Activated CD4-positive, alpha-beta T cell treated with anti-CD3 and anti-CD28 coated beads, Interleukin-2, amount 50 U/mL, for 24 hours (primary cell): ENCODE measurements at places on chromosomes 11 and 22.

- peak; percentile 58 for DNase-seq
These were observed 56.9 kb upstream of the PRSS23 start for GRCh38 chr11:86743223-86744118.

DNA sequence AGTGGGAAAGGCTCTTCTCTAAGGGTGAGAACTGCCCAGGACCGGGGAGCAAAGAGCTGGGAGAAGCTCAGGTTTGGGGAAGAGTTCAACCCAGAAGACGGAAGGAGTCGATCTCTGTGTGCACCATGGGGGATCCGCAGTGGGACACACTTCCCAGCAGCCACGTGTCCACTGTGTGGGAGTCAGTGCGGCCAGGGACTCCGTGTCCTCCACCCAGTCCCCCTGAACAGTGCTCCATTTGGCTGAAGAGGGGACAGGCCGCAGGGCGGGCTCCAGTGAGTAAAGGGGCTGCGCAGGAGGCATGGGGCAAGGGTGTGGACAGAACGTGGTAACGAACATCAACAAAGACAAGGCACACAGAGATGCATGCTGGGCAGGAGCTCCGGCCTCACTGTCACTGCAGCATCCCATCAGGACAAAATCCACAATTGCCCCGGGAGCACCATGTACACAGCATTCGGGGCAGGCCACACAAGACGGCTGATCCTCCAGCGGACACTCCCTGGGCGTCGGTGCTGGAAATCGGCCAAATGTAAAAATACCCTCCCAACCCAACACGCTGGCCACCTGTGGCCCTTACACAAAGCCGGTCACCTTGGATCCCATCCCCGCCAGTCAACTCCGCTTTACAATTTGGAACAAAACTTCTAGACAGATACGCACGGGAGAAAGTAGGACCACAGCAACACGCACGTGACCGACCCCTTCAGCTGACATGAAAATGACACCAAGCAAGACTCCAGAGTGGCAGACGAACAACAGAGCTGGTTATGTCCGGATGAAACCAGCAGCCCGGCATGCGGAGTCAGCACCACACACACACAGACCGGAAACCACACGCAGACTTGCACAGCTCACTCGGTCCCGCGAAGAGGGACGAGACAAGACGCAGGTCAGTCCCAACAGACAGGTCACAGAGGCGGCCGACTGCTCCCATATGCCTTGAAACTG, 366.8 kb downstream of the SHANK2 start:
- no peak for DNase-seq

GRCh38 chr11:86978247-86978646, 23.1 kb upstream of the FZD4 start:
- DNase-seq, result no peak

DNA sequence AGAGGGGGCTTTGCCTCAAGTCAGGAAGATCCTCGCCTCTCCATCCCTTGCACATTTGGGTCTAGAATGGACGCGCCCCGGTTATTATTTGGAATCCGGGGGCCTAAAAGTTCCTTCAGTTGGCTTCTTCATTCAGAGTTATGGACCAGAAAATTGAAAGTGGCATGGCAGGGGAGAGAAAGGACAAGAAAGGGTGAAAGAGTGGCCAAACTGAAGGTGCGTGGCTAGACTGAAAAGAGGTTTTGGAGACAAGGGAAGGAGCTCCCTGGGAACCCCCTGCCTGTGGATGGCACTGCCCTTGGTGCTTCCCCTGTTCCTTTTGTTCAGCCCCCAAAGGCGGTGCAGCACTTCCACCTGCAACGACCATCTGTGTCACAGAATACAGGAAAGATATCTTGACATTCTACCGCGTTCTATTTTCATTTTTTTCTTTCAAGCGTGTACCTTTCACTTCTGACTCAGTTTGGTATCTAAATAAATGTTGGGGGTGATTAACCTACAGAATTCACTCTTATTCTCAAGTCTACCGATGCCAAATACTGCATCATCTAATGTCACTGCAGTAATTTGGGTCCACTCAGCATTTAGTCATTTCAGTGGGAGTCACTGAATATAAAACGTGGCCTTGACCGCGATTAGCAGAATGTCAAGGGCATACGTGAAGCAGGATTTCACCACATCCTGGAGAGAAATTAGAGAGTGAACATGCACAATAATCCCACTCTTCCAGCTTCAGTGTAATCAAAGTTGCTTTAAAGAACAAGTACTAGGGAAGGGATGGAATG, 88.1 kb upstream of the ARHGAP32 start:
- no peak for DNase-seq

- DNase-seq, result no peak
These were observed 13.1 kb upstream of the ACCSL start for GRCh38 chr11:44034639-44035038.

DNA sequence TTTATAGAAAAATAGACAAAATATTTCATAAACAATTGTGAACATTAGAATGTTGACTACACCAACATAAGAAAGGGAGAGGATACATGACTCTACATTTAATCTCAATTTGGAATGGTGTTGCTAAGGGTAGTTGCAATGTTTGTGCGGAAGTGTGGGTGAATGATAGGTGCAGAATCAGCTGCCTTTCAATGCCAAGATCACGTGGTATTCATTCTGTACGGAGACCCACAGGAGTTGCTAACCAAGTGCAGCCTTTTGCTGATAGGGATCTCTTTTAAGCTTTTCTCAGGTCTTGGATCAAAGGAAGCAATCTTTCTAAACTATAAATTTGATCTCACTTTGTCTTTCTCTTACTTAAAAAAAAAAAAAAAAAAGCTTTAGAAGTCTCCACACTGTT, 29.8 kb upstream of the CTSC start:
- no peak for DNase-seq

- DNase-seq, result no peak
These were observed 499.4 kb upstream of the API5 start for GRCh38 chr11:42812361-42812760.

DNA sequence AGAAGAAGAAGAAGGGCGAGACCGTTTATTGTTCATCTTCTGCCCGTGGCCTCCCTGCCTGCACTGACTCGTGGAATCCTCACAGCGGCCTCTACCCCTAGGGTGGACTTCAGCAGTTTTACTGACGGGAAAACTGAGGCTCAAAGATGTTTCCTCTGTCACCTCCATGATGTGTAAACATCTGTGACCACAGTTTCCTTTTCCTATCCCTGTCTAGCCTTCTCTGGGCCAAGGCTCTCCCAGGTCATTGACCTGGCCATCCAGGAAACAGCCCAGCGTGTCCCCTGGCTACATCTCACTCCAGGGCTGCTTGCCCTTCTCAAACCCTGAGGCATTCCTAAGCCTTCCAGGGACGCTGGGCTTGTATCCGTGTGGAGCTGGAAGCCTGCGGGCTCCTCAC, 49.0 kb upstream of the GCAT start:
- no peak for DNase-seq

- DNase-seq, result no peak
These were observed 5.6 kb upstream of the TRABD start for GRCh38 chr22:50179937-50180726.

- no peak for DNase-seq
These were observed 2.8 kb downstream of the GALNT18 start for GRCh38 chr11:11618973-11619435.

DNA sequence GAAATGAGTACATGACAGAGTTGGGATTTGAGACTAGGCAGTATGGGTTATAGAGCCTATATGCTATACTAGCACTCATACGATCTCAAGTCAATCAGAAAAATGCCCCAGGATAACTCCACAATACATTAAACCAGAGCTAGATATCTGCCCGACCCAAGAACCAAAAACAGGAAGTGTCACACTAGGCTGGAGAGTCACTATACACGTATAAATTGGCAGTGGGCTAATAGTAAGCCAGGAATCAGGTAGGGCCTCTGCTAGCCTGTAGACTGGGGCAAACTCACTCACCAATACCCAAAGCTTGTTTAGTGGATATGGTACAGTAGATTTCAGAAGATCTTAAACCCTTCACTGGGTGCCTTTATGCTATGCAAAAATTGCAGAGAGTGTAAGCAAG, 16.2 kb upstream of the EIF4G2 start:
- no peak for DNase-seq

DNA sequence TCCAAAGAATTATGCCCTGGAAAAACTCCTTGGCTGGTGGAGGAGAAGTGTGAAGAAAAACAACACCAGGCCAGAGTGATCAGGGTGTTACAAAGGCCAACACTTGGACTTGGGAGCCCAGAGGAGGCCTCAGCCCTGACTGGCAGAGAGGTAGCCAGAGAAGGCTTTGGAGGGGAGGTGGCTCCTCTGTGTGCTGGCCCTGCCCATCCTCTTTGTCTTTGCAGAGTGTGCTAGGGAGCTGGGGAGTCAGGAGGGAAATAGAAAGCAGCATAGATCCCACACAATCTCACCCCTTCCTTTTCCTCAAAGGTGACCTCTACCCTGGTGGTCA, 12.0 kb upstream of the P2RY6 start:
- DNase-seq, result no peak

- no peak for DNase-seq
These were observed 3.2 kb downstream of the DBX1 start for GRCh38 chr11:20156876-20157613.

GRCh38 chr11:116112087-116112935, 608.1 kb upstream of the CADM1 start:
- DNase-seq, result no peak

DNA sequence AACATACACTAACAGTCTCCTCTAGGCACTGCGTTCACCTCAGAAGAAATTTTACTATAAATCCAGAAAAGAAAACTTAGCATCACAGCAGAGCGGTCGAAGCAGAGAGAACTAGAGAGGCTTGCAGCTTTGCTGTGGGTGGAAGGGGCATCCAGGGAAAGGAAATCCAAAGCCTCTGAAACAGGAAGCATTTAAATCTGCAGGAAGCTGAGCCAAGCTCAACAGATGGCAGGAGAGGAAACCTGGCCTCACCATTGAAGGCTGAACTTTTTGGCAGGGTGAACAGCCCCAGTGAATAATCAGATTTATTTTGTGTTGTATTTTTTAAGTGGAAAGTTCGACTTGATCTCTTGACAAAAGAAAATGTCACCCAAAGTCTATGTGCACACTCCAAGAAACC, 858.1 kb downstream of the OPCML start:
- DNase-seq, result no peak

GRCh38 chr11:110991661-110992355, 253.7 kb upstream of the POU2AF2 start:
- DNase-seq, result no peak

DNA sequence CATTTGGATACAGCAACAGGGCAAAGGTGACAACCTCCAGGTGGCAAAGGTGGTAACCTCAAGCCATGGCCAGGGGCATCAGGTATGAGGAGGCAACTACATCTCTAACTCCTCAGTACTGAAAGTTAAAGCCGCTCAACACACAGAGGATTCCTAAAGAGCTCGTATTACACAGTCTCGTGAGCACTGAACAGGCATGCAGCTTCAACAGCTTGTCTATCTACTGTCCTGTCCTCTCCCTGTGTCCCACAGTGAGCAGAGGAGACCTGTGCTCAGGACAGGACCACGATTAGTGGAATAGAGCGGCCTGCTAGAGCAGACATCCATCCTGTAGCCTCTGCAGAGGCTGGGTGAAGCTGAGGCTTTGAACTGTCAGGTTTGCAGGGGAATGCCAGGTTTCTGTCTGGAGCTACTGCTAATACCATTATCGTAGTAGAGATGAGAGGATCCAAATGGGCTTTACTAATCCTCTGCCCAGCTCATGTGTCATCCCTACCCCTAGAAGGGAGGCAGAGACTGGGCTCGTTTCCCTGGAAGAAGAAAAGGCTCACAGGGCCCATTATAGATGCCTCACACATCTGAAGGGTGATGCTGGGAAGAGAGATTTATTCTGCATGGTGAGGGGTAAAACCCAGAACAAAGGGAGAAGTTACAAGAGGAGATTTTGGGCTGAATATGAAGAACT, 415.2 kb downstream of the LARGE1 start:
- no peak for DNase-seq

- DNase-seq, result peak; percentile 54
These were observed 27.9 kb upstream of the ABCC8 start for GRCh38 chr11:17504330-17505107.
